ENCODE measurements at places on chromosomes 5 and 9.

- DNase-seq, result no peak
Observed at GRCh38 chr9:137050570-137050969, 3.3 kb downstream of the ENTPD2 start.

DNA sequence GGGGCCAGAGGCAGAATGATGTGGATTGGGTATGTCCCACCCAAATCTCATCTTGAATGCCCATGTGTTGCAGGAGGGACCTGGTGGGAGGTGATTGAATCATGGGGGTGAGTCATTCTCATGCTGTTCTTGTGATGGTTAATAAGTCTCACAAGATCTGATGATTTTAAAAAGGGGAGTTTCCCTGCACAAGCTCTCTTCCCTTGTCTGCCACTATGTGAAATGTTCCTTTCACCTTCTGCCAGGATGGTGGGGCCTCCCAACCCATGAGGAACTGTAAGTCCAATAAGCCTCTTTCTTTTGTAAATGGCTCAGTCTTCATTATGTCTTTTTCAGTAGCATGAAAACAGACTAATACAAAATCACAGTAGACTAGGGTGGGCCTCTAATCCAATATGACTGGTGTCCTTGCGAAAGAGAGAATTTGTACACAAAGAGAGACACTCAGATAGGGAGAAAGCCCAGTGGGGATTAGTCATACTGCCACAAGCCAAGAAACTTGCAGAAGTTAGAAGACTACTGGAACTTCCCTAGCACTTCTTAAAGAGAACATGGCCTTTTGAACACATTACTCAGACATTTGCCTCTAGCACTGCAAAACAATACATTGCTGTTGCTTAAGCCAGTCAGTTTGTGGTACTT lies 68.4 kb downstream of the ANXA1 start:
- no peak for DNase-seq

GRCh38 chr5:173204185-173204979 lies 30.6 kb downstream of the NKX2-5 start:
- DNase-seq, result no peak

DNA sequence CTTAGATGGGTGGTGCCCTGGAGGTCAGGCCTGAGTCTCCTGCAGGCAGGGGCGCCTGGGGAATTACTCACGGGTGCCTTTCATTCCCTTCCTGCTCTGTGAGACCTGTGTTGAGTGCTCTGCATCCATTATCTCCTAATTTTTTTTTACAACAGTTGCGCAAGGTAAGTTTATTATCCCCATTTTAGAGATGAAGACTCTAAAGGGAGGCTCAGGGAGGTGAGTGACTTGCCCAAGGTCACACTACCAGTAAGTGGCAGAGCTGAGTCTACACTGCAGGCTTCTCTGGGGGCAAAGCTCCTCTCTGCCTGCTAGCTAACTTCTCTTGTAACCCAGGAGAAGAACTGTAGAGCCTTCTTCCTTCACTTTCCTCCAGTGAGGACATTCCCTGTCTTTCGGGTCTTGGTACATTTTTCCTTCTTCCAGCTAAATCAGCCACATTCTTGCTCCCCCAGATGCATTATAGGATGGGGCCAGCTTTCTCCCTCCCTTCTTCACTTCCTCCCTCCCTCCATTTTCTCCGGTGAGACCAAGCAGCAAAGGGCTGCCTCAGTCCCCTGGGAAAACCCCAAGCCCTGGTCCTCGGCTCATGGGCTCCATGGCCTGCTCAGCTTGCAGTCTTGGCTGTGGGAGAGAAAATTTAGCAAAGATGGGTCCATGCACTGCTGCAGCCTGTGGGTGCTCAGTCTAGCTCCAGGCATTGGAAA lies 1.8 kb downstream of the PRR7 start:
- no peak for DNase-seq

DNA sequence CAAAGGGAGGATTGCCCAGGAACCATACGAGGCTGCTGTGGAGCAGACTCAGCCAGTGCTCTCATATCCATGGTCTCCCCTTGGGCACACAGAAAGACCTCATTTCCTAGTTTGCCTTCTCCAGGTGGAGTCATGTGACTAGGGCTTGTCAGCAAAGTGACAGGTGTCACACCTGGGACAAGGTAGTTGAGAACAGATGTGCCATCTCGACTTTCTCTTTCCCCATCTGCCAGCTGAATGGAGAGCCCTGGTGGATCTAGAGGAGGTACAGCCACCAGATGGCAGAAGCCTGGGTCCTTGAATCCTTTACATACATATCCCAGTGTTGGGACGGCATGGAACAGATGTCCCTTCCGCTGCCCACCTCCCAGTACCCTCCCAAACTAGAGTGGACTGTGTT lies 42.9 kb upstream of the ALDOB start:
- DNase-seq, result no peak

DNA sequence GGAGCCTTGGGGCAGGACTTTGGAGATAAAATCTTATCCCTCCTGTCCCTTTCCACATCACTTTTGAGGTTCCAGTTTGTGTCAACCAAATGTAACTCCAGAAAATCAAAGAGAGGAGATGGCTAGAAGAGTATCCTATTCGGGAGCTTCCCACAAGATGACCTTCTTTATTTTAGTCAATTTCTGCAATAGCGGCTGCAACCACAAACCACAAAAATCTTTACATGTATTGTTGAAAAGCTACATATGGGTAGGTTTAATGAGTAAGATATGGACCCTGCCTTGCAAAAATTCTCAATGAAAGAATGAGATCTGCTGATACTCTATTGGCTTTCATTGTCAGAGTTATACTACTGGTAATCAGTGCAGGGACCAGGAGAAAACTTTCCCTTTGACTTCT lies 92.2 kb upstream of the MAMDC2 start:
- no peak for DNase-seq

DNA sequence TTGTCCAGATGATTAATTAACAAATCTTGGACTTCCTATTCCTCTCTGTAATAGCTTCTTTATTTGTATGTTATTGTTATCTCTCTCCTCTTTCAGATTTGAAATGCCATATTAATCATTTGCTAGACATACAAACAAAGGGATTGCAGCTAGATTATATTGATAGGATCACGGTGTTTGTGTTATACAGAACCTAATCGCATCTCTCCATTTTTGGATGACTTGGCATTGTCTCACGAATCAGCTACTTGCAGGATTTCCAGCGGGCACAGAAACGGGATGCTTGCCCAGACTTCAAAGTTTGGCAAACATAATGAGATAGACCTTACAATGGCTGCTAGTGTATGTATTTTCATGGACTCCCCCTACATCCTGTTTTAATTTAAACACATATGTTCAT lies 368.1 kb downstream of the TLE4 start:
- no peak for DNase-seq

- no peak for DNase-seq
Observed at GRCh38 chr9:125074976-125075375, 68.4 kb downstream of the SCAI start.

- DNase-seq, result no peak
Observed at GRCh38 chr9:138112791-138113600, 235.4 kb downstream of the CACNA1B start.

GRCh38 chr5:68504306-68504705 lies 288.8 kb downstream of the PIK3R1 start:
- DNase-seq, result no peak

- DNase-seq, result no peak
Observed at GRCh38 chr5:178490935-178491652, 99.1 kb downstream of the COL23A1 start.

- no peak for DNase-seq
Observed at GRCh38 chr9:86183229-86184137, 76.0 kb downstream of the C9orf153 start.

DNA sequence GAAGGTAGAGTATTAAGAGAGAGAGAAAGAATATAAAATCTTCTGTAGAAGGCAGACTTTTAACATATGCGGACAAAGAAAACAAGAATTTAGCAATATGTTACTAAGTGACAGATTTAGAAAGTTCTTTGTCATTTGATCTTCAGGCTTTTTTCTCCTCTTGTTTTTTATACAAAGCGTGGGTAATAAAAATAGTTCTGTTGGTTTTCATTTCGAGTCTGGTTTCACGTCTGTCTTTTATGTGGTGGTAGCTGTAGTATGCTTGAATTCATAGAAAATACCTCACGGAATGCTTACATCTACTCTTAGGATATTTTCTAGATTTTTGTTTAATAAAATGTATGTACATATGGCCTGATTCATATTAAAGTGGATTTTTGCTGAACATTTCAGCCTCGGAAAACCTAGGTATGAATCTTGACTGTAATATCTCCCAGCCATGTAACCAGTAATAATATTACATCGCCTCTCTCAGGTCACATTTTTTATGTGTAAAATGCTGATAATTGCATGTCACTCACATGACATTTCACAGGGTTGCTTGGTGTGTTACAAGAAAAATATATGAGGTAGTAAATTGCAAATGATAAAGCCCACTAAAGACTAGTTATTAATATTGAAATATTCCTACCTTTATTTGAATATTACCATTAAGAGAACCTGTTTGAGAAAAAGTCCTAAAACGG lies 72.5 kb upstream of the TAF11L2 start:
- no peak for DNase-seq

GRCh38 chr5:2699686-2700085 lies 51.8 kb downstream of the IRX2 start:
- no peak for DNase-seq

- no peak for DNase-seq
Observed at GRCh38 chr5:140055152-140055551, 12.1 kb upstream of the NRG2 start.

- no peak for DNase-seq
Observed at GRCh38 chr5:113163328-113163727, 186.7 kb downstream of the DCP2 start.

- no peak for DNase-seq
Observed at GRCh38 chr9:74960561-74960960, 7.8 kb upstream of the C9orf40 start.

DNA sequence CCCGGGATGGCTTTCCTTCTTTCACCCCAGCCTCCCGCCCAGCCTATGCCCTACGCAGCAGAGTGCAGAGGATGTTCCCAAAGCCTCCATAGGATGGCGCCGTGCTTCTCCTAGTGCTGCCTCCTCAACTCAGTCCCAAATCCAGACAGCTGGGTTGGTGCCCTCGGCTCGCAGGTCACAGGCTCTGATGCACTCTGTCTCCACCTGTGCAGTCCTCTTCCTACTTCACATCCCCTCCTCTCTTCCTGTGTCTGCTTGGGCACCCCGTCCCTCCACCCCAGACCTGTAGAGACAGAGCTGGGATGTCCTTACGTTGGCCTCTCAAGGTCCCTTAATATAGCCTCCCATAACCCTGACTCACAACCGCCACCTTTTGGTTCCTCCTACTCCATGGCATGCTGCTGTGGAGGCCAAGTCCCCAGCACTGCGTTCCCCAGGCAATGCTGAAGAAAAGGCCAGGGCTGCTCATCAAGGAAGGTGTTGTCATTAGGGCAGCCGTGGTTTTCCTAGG lies 314.4 kb downstream of the GADD45G start:
- peak; percentile 65 for DNase-seq

- DNase-seq, result peak; percentile 72
Observed at GRCh38 chr5:145975361-145976066, 39.1 kb downstream of the SH3RF2 start.

GRCh38 chr5:107402434-107403227 lies 268.1 kb downstream of the EFNA5 start:
- DNase-seq, result no peak

DNA sequence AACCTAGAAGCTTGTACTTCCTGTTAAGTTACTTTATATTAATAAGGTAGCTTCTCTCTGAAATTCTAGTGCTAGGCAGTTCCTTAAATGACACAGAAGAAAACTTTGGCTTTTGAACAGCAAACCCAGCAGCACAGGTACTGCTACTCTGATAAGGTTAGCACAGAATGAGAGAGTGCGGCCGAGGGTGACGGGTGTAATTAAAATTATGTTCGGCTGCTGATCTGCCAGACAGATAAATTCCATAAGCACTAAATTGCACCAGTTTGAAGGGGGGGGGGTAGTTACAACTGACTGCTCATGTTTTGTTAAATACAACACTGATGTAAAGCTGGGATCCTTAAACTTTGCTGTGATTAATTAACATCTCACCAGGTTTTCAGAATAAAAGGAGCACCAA lies 475.1 kb downstream of the SPOCK1 start:
- DNase-seq, result no peak
